ENCODE measurements at places on chromosomes 2 and 18.

GRCh38 chr2:231583982-231584381 is 8.7 kb upstream of the TEX44 start:
- DNase-seq, result no peak

- no peak for DNase-seq
Observed at GRCh38 chr2:168912901-168913369, 11.8 kb downstream of the G6PC2 start.

GRCh38 chr2:47471429-47472116 is 68.6 kb downstream of the MSH2 start:
- DNase-seq, result no peak

- no peak for DNase-seq
Observed at GRCh38 chr2:192038110-192038509, 156.6 kb downstream of the TMEFF2 start.

DNA sequence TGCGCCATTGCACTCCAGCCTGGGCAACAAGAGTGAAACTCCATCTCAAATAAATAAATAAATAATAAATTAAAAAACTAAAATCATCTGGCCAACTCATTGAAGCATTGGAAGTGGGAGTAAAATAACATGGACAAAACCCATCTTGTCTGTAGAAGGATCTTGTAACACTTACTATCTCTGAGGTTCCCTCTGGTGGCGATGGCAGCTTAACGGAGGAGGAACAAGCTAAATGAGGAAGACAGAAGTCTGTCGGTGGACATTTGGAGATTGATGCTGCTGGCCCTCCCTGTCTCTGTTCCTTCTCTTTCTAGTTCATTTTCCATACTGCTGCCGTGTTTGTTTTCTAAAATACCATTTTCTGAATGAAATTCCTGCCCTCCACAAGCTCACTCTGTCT is 43.4 kb downstream of the ZCCHC2 start:
- no peak for DNase-seq

- DNase-seq, result no peak
Observed at GRCh38 chr2:36587101-36587500, 10.9 kb downstream of the FEZ2 start.

DNA sequence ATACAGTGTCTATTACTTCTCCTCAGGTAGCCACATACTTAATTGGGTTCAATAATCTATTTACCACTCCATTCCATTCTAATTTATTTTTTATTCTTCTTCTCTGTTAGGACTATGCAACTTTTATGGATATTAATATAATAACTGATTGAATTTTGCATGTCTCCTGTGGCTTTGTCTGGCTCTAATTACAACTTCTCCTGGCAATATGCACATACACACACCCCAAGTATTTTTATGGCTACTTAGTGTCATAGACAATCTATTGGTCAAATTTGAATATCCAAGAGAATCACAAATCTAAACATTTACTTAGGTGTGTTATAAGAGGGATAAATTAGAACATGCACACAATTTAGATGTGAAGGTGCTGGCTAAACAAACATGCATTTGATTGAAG is 73.1 kb downstream of the BOD1L2 start:
- DNase-seq, result no peak

GRCh38 chr18:47120428-47120827 is 29.9 kb downstream of the HDHD2 start:
- DNase-seq, result no peak

DNA sequence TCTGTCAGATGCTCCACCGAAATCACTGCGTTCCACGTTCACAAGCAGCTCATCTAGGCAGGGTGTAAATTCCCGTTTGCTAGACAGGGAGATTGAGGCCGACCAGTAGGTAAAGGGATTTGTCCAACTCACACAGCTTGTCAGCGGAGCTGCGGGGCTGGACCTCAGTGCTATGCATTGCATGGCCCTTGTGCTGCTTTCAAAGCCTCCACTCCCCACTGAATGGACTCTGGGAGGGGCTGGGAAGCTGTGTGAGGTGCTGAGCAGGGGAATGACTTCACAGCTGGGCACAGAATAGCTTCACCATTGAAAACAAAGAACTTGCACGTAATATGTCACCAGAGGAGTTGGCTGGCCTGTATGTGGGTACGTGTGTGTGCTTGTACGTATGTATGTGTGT is 21.4 kb downstream of the CELF4 start:
- DNase-seq, result no peak

DNA sequence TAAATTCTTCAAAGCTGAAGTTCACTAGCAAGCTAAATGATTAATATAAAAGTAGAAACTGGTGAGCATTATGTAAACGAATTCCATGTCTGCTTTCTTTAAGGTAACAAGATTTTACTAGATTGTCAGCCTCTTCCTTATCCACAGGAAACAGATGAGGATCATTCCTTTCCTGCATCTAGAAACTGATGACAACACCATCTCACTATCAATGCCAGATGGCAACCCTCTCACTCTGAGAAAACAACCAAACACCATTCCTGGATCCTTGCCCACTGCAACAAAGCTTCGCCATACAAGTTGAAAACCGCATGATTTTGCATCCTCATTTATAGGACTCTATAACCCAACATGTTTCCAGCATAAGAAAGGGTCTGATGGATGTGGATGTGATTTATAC is 122.9 kb downstream of the ZNF521 start:
- no peak for DNase-seq

DNA sequence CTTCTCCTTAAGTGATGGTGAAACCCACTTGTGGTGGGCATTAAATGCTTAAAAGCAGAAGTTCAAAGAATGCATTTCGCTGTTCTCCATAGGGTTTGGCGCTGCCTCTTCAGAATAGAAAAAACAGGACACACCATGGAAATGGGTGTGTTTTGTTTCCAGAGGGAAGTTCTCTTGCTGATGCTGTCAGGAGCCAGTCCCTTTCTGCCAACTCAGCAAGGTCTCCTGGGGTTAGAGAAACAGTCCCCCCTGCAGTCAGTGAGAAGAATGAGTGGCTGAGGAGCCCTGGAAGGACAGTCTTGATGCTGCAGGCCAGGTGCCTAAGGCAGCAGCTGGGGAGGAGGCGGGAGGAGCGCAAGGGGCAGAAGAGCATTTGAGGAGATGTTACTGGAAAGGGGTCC is 37.8 kb upstream of the ASAP2 start:
- no peak for DNase-seq

- no peak for DNase-seq
Observed at GRCh38 chr18:28432339-28432738, 255.4 kb upstream of the CDH2 start.

DNA sequence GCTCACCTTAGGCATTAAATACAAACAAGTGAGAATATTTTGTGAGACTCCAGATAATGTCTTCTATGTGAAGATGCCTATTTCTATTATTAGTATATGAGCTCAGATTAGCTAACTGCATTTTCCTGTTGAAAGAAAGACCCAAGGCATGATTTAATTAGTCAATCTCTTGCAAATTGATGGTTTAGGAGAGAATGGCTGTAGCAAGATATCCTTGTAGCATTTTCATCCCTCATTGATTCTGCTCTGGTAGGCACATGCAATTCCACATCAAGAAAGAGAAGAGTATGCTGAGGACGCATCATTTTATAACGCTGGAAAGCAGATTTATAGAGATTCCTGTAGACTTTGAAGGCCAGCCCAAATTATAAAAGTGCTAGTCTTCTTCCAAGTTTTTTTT is 332.0 kb downstream of the SOX11 start:
- DNase-seq, result no peak

DNA sequence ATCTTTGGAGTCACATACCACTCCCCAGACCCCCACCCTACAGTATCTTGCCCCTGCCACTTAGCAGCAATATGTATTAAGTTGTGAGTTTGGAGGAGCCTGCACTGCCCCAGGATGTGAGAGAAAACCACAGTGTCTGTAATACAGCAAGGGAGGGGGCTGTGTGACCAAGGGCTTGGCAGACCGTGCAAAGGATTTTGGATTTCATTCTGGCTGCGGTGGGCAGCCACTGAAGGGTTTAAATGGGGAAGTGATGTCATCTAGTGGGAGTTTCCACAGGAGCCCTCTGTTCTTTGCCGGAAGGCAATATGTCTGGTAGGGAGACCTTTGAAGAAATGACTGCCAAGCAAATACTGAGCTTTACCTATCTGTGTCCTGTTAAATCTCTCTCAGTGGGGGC is 202.4 kb downstream of the FHOD3 start:
- DNase-seq, result no peak

GRCh38 chr18:11972371-11973174 is 8.7 kb upstream of the IMPA2 start:
- DNase-seq, result no peak

GRCh38 chr18:45993438-45993837 is 26.3 kb upstream of the EPG5 start:
- DNase-seq, result peak; percentile 79

- DNase-seq, result no peak
Observed at GRCh38 chr2:130824492-130825061, 12.1 kb upstream of the ARHGEF4 start.

DNA sequence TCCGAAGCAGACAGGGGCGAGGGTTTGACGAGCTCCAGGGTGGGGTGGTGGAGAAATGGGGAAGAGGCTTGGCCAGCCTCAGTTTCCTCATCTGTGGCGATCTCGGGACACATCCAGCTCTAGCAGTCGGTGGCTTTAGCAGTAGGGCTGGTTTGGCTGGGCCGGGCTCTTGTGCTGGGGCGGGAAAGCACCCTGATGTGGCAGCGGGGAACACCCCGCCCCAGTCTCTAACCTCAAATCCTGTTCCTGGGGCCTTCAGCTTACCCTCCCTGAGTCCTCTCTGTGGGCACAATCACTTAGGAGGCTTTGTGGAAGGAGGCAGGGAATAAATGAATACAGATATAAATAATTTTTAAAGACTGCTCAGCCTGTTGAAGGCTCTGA is 26.5 kb upstream of the MCFD2 start:
- no peak for DNase-seq

DNA sequence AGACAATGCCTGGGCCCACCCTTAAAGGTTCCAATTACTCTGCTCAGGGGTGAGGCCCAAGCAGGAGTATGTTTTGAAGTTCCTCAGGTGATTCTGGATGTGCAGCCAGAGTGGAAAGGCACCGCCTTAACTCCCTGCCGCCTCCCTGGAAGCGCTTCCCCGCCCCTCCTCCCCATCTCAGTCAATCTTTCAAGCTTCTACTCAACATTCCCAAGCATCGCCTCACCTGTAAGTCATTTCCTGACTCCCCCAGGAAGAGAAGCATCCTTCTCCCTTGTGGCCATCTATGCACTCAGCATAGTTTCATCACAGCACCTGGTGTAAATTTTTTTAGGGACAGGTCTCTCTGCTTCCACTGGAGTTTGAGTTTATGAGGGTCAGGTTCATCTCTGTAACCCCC is 67.5 kb downstream of the MYL12B start:
- no peak for DNase-seq

DNA sequence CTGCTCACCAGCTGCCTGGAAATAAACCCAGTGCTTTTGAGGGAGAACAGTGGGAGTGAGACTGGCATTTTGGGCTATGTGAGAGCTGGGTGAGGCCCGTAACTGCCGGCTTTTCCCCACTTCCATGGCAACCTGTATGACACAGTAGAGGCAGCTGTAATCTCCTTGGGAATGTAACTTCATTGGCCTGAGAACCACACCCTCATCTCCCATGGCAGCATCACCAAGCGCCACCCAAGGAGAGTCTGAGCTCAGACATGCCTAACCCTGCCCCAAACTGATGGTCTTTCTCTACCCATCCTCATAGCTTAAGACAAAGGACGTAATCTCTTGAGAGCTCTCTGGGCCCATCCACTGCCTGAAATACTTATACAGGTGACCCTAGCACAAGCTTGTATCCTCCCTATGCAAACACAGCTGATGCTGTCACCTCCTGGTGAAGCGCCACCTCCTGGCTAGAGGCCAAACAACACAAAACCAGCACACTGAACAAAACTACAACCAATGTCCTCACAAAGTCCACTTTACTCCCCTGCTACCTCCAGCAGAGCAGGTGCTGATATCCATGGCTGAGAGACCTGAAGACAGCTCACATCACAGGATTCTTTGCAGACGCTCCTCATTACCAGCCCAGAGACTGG is 763.4 kb upstream of the NRXN1 start:
- DNase-seq, result no peak

DNA sequence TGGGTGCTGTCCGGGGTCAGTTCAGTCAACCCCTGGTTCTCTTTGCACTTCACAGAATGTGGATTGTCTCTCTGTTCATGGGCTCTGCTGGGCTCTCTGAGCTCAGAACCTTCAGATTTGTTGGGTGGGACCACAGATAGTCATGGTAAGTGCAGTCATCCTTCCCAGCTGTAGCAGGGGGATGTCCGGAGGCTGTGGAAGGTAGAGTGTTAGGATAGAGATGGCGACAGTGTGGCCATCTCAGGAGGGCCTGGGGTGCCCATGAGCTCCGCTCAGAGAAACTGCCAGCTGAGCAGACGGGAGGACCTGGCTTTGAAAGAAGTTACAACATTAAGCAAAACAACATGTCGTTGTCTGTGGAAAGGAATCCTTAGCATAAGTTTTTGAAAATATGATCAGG is 149.8 kb downstream of the FAM210A start:
- no peak for DNase-seq

DNA sequence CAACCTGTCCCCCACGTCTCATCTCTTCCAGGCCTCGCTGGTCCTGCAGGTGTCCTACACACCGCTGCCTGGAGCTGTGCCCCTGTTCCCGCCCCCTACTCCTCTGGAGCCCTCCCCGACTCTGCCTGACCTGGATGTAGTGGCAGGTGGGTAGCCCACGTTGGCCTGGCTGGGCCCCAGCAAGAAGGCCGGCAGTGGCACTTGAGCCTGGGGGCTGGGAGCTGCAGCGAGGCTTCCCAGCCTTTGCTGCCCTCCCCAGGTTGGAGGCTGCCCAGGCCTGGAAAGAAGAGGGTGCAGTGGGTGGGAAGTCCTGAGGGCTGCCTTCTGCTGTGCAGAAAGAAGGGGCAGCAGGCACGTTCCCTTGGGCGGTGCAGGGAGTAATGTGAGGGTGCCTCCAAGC is 58.4 kb downstream of the DYSF start:
- no peak for DNase-seq

DNA sequence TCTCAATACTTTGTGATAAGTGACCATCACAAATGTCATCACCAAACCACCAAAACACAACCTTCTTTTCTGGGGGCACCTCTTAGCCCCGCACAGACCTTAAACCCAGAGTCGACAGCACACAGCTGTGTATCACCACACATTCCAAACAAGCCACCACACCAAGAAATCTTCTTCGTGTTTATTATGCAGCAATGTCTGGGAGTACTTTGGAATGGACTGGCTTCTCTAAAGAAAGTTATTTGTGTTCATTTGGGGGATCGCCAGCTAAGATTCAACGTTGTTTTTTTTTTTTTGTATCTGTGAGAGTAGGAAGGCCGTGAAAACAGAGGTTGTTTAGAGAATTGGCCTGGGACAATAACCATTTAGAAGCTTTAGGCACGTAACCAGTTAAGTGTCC is 1.1 kb upstream of the MTA3 start:
- no peak for DNase-seq

GRCh38 chr2:164688896-164689419 is 67.7 kb upstream of the GRB14 start:
- DNase-seq, result no peak

GRCh38 chr2:225040856-225041206 is 1.4 kb downstream of the DOCK10 start:
- no peak for DNase-seq

DNA sequence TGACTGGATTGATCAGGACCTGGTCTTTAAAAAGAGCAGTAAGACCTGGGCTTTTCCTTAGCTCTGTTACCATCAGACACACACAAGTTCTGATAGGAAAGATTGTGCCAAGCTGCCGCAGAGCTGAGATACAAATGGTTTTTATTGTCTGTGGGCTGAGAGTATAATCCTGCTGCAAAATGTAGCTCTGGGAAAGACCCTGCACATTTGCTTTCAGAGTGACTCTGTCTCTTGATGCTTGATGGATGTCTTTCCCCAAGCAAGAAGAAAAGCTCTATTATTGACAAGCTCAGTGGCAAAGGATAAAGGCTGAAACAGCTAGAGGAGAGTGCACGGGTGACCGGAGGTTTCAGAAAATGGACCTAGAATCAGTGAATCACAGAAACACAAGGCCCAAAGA is 95.3 kb upstream of the PARD3B start:
- DNase-seq, result no peak
